H1 (cell line): ENCODE measurements at places on chromosomes 16 and 17. TPM values are rescaled to one million over a fixed set of nuclear protein-coding genes. Genes with fewer than 3 reads are reported as not detected.

Gene CENPV
- total RNA-seq, result 249 and 255 TPM in 2 replicates

- no peak for DNase-seq
Observed at GRCh38 chr17:16962804-16963203, 9.1 kb downstream of the TNFRSF13B start.

DNA sequence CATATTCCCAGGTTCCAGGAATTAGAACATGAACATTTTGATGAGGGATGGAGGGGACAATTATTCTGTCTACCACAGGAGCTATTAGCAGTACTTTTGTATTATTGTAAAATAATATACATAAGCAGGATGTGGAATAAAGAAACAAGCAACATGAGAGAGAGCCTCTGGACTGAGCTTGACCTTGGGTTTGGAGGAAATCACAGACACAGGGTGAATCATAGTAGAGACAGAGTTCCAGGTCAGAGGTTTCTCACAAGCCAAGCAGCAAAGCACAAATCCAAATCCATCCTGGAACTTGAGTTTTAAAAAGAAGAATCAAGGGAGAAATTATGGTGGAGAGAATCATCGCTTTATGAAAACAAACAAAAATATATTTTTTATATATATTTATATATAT lies 5.1 kb downstream of the KRT31 start:
- DNase-seq, result no peak

Gene CLEC19A
- total RNA-seq, result 0.35 and 1.2 TPM in 2 replicates

GRCh38 chr17:57911834-57912673 lies 43.2 kb downstream of the CUEDC1 start:
- DNase-seq, result no peak

Gene HCRT
- total RNA-seq, result not detected in 2 replicates

Gene KIF19
- total RNA-seq, result 0.36 and 0.52 TPM in 2 replicates

GRCh38 chr16:11285842-11286241 lies 4.7 kb upstream of the PRM1 start:
- no peak for DNase-seq

DNA sequence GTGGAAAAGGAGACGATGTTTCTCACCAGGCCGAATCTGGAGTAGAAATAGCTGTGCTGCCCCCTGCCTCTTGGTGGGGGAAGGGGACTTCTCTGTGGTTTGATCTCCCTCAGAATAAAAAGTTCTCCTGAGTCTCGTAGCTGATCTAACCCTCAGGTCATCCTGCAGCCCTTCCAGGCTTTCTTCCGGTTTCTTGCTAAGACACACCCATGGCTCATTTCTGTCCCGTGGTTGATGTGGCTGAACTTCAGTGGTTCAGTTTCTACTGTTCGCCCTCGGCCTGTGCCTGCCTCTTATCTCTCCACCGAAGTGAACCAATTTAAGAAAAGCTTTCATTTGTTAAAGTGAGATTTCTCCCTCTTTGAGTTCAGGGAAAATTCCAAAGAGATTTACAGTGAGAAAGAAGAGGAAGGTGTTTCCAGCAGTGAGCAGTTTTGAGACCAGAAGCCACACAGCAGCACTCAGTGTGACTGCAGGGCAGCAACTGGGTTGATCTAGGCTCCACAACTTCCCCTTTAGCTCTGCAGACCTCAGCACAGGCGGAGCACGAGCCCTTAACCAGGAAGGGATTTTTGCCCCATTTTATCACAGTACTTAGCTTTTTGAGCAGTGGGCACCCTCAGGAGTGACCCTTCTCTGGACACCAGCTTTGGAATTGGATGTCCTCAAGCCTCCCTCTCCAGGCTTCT lies 34.9 kb upstream of the CACNG5 start:
- no peak for DNase-seq
